ENCODE measurements at places on chromosomes 1 and 21.
A peak's percentile ranks its signal among the peaks of the same experiment; 100 is the strongest.

DNA sequence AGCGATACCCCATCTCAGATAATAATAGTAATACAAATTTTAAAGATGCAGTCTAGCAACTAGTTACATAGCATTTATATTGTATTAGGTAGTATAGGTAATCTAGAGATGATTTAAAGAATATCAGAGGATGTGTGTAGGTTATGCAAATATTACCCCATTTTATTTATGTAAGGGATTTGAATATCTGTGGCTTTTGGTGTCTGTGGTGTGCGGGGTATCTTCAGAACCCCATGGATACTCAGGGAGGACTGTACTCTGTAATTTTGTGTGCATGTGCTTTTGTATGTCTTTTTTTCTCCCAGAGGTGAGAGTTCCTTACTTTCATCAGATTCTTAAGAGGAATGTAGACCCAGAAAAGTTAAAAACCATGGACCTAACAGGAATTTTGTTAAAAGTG lies 12.8 kb downstream of the RNF2 start:
- DNase-seq = no peak

DNA sequence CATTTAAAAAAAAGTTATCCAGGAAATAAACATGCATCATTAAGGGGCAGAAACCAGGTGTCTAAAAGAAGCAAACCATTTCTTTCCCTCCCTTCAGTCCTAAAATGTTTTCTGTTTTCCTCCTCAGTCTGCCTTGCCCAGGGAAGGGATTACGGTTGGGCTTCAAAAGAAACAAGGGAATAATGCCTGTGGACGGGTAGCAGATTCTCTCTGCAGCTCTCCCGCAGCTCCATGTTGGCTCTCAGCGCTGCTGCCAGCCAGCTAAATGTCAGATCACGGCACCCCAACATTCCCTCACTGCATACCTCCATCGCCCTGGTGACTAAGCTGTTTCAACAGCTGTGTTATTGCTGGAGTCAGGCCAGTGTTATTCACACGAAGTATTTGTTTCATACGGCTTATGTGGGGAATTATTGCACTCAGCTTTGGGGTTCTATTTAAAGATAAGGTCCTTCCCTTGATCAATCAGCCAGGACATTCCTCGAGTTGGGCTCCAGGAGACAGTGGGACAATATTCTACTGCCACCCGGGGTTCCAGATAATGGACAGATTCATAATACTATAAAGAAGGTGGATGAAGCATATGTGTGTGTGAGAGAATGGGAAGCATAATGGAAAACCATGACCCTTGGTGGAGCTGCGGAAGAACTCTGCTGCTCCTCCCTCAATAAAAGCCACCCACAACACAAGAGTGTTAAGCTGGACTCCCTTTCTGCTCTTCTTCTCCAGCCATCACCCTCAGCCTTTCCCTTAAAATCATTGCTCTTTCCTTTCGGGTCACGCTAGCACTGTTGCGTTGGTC lies 58.2 kb downstream of the WLS start:
- no peak for DNase-seq

GRCh38 chr1:209443975-209444651 lies 139.4 kb upstream of the CAMK1G start:
- DNase-seq = no peak

GRCh38 chr1:87739704-87740103 lies 411.0 kb downstream of the LMO4 start:
- DNase-seq = no peak

GRCh38 chr1:177340601-177341067 lies 169.9 kb downstream of the BRINP2 start:
- DNase-seq = no peak

DNA sequence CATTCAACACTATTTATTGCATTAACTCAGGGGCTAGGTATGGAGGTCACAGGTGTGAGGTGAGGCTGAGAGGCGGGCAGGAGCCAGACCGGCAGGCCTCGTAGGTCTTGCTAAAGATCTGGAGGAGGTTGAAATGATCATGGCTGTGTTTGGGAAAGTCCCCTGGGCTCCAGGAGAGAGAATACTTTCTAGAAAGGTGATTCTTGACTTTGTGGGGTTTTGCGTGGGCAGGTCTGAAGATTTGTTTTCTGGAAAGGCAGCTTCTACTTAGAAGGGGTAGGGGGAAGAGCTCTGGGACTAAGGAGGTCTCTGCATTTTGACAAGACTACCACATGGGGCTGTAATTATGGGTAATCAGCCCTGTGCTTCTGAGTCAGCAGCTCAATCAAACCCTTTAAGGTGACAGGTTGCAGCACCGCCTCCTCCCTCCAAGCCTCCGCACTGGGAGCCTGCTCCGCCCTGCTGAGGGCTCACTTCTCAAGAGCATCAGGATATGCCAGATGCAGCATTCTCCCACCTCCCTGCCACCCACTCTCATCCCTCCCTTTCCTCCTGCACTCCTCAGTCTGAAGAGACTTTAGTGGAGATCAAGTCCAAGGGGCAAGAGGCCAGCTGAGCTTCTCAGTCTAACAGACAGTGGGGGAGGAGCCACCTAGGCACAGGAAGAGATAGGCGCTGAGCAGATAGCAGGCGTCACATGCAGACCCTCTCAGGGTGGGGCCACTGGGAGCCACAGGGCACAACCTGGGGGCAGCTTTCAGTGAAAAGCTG lies 30.5 kb downstream of the SLC30A1 start:
- DNase-seq = peak; percentile 14

DNA sequence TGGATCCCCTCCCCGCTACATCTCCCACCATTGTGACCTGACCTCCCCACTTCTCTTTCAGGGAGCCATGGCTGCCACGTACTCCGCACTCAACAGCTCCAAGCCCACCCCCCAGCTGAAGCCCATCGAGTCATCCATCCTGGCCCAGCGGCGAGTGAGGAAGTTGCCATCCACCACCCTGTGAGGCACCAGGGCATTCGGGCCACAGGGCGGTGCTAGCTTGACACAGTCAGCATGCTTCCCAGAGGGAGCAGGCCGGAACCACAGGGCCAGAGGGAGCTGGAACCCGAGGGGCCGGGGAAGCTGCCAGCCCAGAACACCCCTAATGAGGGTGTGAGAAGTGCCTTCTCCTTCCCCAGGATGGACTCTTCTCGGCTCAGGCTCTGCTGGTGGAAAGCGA lies 44.5 kb downstream of the RPS6KA1 start:
- DNase-seq = no peak

DNA sequence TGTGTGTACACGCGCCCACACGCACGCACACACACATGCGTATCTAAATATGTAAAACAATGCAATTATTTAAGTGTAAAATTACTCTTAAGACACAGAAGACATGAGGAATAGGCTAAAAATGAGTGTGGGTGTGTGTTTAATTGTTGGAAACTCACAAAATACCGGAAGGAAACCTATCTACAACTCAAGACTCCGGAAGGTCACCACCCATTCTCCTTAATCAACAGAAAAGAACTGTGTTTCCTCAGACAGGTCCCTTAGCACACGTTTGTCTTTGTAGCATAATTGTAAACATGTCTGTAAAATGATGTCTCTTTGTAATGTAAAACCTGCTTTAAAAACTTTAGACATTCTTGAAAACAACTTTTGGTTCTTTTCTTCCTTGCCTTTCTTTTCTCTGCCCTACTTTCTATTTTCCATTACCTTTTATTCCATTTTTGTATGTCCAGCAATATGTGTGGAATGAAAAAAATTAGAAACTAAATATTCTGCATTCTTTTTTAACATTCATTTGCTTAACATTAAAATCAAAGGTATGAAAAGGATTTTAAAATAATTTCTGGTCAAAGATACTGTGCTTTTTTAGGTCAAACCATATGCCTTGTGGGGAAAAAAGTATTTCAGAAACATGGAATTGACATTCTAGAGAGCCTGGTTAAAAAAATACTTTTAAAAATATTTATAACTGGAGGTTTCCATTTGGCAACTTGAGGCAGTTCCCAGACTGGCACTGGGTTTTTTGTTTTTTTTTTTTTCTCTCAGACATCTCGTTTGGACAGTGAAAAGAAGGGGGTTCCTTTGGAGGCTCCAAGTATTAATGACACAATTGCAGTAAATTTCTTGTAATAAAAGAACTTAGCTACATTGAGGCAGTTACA lies 46.2 kb downstream of the ATP5PF start:
- no peak for DNase-seq

DNA sequence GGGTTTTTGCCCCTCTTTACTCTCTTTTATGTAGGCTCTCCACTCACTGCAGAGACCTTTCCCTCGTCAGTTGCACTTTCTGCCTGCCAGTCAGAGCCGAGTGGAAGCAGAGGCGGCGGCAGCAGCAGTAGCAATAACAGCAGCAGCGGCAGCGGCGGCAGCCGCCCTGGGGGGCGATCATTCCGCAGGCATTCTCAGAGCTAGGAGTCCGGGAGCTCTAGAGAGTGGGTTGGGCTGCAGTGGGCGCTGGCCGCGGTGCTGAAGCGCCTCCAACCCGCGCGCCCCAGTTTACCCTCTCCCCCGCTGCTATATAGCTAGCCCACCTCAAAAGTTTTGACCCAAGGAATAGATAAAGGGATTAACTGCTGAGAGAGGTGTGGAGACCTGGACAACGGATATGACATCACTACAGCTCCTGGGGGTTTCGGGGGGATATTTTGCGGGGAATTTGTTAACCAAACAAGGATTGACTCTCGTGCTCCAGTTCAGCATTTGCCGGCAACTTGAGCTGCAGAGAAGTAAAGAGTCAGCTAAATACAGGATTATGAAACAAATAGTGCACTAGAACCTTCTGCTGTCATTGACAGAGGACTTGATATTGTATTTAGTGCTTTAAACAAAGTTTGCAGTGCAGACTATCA lies at the start of gene OLFM3:
OLFM3 (minus strand) TSS at position 102 of the 641 bp plus-strand sequence.
- peak; percentile 2 for DNase-seq

GRCh38 chr1:31749785-31750735 lies 14.1 kb downstream of the ADGRB2 start:
- DNase-seq = no peak

- no peak for DNase-seq
Observed at GRCh38 chr1:33374336-33375105, 53.6 kb upstream of the A3GALT2 start.

GRCh38 chr1:86619313-86619712 lies 72.4 kb downstream of the CLCA4 start:
- DNase-seq = no peak

GRCh38 chr1:186059752-186060151 lies 315.3 kb downstream of the TPR start:
- DNase-seq = no peak

DNA sequence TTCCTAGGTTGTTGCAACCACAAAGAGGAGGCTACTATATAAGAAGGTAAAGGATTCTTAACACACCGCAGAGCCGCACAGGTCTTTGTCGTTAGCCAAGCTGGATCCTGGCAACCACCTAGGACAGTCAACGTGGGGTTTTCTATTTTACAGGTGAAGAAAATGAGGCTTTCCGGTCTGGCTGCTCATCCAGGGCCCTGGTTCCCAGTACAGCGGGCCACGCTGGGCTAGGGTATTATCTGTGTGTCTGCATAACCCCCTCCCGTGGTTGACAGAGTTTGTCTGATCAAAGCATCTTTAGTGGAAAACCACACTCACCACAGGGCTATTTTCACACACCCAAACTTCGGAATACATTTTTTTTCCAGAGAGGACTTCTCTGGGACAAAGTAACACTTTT lies 39.0 kb upstream of the PDE9A start:
- DNase-seq = no peak

GRCh38 chr1:22635436-22635835 lies 992 bp upstream of the C1QA start:
- DNase-seq = no peak

GRCh38 chr1:207336559-207337467 lies 15.3 kb downstream of the CD55 start:
- no peak for DNase-seq

- no peak for DNase-seq
Observed at GRCh38 chr1:98733782-98734112, 72.2 kb downstream of the SNX7 start.

DNA sequence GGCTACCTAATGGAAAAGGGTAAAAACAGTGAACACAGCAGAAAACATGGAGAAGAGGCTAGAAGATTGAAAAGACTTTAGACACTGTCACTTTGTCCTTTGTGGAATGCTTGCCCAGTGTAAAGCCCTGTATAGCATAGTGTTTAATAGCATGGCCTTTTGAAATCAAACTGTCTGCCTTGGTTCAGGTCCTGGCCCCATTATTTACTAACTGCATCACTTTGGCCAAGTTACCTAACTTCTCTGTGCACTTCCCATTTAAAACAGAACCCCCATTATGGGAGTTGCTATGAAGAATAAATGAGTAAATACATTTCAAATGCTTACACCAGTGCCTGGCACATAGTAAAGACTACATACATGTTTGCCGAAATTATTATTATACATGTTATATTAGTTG lies 12.1 kb downstream of the PHC2 start:
- no peak for DNase-seq

DNA sequence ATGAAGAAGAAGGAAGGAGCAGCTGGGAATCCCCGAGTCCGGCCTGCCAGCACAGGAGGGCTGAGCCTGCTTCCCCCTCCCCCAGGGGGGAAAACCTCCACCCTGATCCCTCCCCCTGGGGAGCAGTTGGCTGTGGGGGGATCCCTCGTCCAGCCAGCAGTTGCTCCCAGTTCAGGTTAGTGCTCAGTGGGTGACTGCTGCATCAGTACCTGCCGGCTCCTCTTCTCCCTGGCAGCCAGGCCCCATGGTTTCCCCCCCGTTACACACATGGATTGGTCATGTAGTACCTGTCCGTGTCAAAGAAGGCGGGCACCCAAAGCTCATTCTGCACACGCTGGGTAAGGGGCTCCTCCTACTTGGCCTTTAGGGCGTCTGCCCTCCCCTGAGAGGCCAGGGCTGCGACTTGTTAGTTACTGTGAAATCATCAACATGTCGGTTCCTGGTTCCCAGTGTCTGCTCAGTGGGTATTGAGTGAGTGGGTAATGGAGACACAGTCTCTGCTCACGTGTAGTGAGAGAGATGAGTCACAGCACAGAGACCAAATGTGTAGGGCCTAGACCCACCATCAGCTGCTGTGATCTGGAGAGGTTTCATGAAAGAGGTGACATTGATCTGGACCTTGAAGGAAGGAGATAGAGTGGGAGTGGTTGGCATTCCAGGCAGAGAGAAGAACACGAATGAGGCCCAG lies 11.5 kb downstream of the NECAP2 start:
- DNase-seq = no peak

- DNase-seq = no peak
Observed at GRCh38 chr1:150187560-150187931, 37.8 kb downstream of the PLEKHO1 start.

GRCh38 chr1:163076044-163076443 lies 6.9 kb downstream of the RGS4 start:
- no peak for DNase-seq

- DNase-seq = no peak
Observed at GRCh38 chr1:66291531-66291864, 242.5 kb upstream of the SGIP1 start.
